ENCODE measurements at places on chromosomes 11 and 22.

DNA sequence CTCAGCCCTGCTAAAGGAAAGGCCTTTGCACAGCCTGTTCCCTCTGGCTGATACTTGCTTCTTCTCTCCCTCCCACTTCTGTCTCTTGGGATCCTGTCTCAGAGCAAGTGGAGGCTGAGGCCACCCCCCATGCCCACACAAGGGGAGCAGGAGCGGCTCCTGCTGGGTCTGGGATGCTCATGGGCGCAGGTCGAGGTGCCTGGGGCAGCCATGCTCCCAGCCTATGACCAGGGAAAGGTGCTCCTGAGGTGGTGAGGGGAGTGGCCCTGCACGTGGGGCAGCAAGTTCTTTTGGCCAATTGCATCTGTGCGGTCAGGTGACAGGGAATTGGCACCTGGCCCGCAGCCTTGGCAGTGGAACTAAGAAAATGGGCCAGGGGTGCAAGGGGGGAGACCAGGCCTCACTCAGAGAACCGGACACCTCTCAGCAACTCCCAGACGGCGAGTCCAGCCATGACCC lies 1.5 kb downstream of the MAPK11 start:
- no peak for DNase-seq

- no peak for DNase-seq
These were observed 23.0 kb downstream of the SHANK3 start for GRCh38 chr22:50695421-50696250.

GRCh38 chr11:32758291-32758690 lies 36.2 kb downstream of the CCDC73 start:
- no peak for DNase-seq

- DNase-seq, result no peak
These were observed 17.0 kb downstream of the MOGAT2 start for GRCh38 chr11:75734491-75735180.

GRCh38 chr11:67506426-67507051 lies 1.4 kb upstream of the PITPNM1 start:
- no peak for DNase-seq

DNA sequence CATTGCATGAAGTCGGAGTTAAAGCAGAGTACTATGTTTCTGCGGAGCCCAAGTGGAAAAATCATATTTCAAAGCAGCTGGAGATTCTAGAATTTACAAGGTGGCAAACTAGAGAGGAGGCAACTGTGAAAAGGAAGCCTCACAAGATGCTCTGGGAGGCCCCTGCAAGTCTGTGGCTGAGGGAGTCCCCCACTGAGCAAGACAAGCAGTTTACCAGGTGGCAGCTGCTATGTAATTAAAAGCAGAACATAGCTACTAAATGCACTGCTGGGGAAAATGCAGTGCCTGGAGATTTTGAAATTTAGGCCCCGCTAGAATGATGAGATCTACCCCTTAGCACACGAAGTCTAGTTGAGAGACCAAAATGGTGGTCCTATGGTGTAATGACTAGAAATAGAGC lies 728.0 kb downstream of the OPCML start:
- DNase-seq, result no peak

DNA sequence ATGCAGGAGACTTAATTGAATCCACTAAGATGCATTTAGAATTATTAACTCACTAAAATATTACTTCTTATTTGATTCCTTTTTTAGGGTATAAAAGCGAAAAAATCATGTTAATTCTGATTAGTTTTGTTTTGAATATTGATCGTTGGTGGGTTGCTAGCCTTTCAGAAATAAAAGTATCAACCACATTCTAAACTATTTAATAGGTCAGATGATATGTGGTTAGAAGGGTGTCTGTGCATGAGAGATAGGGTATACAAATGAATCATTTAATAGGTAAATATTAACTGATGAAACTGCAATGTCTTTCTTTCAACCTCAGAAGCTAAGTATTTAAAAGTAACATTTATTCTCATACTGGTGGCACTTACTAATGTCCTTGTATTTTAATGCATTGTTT lies 515.1 kb downstream of the CNTN5 start:
- DNase-seq, result no peak

DNA sequence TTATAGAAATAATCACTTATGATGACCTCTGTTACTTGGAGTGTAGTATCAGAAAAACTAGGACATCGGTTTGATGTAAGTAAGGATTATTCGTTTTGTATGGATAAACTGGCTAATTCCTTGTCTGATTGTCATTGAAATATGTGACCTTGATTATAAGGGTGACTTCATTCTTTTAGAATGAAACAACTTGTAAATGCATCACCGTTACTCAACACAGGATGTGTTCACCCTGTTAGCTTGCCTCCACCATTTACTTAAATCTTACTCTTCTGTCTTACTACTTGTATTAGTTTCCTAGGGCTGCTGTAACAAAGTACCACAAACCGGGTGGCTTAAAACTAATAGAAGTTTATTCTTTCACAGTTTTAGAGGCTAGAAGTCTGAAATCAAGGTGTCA lies 7.9 kb downstream of the SFI1 start:
- no peak for DNase-seq

DNA sequence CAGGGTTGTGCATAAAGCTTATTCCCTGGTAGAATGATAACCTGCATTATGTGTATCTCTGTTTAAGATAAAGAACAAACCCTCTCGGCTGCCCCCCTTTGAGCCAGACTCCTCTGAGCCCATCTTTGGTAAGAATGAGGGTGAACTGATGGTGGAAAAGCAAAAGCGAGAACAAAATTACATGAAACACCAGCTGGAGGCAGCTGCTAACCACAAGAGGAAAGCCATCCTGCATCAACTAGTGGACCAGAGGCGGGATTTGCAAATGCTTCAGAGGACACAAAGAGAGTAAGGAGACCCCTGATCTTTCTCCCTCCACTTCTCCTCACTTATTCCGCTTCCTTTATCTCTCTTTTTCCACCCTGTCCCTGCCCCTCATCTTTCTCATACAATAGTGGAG lies 40.3 kb downstream of the CCDC81 start:
- DNase-seq, result no peak

- DNase-seq, result no peak
These were observed 21.7 kb downstream of the CHST1 start for GRCh38 chr11:45643598-45644260.

DNA sequence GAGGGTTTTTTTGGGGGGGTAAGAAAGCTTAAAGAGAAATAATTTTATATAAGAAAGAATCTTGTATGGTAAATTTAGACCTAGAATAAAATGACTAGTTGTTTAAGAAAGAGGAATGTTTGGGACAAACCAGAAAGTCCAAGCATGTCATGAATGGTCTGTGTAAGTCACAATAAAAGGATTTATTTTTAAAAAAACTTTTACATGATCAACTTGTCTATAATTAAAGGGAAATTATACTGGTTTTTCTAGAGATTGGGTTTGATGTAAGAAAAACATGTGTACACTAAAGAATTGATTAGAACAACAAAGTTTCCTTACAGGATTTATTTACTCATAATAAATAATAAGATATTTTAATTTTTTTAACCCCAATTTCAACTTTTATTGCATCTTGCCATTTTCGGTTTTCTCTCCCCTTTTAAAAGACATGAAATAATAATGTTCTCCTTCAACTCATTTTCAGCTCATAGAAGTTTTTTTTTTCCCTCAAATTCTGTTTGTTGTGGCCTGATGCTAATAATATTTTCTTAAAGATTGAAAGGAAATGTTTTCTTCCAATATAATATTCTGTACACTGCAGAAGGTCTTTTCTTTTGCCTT lies 35.4 kb upstream of the INCENP start:
- DNase-seq, result no peak

- DNase-seq, result no peak
These were observed 41.8 kb upstream of the TH start for GRCh38 chr11:2213384-2213842.

DNA sequence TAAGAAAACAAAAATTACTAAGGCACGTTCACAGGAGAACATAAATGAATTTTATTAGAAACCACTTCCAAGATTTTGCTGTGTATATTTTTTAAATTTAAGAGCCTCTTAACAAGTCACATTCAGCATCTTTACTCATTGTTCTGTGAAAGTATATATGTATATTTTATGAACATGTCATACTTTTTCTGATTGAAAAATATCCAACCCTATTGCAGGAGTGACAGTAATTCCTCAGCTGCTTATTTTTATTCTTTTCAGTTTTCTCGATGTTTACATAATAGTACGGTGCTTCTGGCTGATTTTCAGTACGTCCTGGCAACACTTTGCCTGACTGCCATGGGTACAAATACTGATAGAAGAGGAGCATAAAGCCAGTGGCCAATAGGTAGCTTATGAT lies 41.8 kb downstream of the XKR3 start:
- DNase-seq, result no peak

DNA sequence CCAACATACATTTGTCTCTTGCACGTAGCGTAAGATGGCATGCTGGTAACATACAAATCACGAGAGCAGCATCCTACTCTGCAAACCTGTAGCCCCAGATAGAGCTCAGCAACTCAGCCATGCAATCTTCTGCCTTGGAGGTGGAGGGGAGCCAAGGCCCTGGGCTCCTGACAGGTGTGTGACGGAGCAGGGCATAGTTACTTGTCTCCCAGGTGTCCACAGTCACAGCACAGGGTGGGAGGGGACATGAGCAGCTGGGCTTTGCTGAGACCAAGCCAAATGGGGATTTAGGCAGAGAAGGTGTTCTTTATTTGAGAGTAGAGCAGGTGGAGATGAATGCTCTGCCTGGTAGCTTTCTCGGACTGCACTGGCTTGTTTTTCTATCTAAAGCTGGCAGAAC lies 111.7 kb downstream of the TEAD1 start:
- DNase-seq, result no peak

DNA sequence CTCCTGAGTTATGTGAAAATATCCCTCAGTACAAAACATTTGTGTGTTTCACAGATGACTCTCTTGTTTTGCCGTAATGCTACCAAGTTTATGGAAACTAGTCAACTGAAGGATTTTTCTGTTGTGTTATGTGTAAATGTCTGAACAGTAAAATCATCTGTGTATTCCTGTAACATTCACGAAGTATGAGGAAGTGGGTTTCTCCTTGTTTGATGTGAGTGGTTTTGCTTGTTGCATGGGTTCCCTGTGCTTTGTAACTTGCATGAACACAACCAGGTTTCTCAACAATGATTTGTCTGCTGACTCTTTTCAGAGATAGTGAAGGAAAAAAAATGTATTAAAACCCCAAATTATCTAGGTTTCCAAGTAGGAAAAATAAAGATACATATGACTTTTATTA lies 138.1 kb downstream of the PGR start:
- DNase-seq, result no peak

DNA sequence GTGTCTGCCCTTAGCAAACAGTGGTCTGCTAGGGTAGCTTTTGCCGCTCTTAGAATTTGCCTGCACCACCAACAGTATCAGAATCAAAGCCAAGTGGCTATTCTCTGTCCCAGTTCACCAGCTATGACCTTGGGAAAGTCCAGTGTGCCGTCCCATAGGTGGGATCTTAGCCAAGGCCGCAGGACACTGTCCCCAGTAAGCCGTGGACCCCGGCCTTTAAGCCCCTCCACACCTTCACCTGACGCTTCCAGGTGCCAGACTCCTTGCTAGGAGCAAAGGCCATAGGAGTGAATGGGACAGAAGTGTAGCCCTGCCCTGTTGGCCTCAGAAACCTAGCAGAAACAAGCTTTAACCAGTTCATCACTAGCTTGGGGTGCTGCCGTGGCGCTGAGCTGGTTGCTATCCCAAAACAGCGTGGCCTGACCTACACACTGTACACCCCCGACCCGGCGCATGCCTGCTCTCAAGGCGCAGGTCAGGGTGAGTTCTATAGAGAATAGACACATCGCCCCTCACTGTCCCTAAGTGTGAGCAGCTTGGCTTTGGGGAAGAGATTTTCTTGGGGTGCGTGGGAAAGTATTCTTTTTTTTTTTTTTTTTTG lies 4.5 kb downstream of the FADD start:
- no peak for DNase-seq

DNA sequence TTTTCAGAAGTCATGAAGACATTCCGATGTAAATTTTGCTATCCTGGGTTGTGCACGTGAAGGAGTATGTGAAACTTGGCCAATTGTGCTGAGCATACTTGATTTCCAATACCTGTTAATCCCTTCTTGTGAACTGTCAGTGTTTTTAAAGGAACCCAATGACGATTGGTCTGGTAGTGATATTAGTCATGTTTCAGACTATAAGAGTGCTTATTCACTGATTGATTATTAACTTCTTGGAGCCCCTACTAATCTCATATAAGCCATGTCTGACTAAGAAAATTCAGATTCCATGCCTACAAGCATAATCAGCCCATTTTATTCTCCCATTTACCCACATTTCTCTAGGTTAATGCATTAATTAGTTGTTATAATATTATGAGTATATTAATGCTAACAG lies 330.8 kb upstream of the MTNR1B start:
- no peak for DNase-seq

DNA sequence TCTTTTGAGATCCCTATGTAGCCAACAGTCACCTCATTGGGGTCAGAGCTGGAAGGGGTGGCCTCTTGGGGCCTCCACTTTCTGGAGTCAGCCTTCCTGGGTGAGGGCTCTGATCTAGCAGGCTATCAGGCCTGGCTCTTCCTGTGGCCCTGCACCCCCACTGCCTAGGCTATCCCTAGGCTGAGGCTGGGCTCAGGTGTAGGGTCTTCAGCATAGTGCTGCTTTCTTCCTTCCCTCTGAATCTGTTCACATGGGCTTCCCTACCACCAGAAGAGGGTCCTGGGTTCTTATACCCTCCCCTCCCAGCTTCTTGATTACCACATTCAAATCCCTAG lies 456 bp upstream of the SPI1 start:
- no peak for DNase-seq

DNA sequence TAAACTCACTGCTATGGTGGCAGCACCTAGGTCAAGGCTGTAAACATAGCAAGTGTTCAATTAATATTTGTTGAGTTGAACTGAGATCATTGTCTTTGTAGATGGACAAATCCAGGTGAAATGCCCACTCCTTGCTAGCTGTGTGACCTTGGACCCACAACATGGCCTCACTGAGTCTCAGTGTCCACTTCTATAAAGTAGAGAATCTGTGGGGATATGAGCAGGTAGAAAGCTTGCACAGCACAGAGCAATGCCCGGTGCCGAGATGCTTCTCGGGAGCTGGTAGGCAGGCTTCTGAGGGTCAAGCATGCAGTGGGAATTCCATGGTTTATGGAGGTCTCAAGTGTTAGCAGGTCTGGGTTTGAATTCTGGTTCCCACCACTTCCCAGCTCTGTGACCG lies 97.9 kb upstream of the SYT13 start:
- no peak for DNase-seq

Data from right kidney (tissue), 9 donors.